ENCODE measurements at places on chromosomes 3 and 15.

GRCh38 chr3:98886525-98886924, 15.0 kb downstream of the DCBLD2 start:
- DNase-seq: no peak

DNA sequence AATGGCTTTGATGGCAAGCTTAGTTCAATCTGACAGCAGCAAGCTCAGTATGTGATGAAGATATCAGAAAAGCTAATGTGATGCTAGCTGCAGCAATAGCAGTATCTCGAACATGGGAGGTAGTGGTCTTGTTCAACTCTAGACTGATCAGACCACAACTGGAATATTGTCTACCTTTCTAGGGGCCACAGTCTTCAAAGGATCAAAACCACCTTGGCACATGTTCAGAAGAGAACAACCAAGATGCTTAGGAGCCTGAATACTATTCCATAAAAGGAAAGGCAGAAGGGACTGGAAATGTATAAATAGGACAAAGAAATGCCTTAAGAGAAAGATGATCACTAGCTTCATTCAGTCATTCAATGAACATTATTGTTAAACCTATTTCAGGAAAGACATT, 2.3 kb downstream of the C3orf70 start:
- no peak for DNase-seq

- DNase-seq: no peak
Observed at GRCh38 chr3:193970773-193971206, 165.2 kb upstream of the HES1 start.

DNA sequence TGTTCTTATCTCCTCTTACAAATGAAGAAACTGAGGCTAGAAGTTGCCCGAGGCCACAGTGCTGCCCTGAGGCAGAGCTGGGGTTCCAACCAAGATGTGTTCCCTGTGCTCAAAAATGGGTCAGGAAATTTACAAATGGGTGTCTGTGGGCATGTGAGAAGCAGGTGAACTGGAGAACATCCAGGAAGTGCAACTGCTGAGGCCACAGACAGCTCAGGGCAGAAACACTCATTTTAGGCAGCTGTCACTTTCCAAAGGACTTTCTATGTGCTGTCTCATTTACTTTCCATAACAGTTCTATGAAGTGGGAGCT, 47.2 kb upstream of the ATP2B2 start:
- DNase-seq: no peak

DNA sequence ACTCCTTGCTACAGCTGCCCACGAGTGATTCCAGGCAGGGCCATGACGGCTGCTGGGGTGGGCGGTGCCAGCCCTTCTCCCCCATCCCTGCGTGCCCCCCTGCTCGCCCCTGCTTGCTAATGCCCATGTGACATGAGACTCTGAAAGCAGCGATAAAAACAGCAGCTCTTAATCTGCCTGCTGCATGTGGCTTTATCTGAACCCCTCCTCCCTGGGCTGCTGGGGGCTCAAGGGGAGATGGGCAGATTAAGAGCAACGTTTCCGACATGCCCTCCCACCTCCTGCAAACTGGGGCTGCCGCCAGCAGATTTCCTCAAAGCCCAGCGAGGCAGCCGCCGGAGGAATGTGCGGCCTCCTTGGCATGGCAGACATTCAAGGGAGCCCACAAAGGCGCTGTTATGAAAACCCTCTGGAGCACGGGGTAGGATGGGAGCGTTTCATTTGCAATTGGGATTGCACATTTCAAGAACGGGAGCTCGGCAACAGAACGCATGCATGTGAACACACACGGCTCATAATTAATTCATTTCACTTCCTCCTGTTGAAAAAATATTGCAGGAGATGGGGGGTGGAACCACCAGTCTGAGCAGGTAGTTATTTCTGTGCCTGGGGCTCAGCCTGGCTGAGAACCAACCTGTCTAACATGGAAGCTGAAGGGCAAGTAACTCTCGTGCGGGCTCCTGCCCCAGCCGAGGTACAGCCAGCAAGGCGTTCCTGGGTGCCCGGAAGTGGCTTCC, 504.2 kb upstream of the PROK2 start:
- DNase-seq: peak; percentile 37
